ENCODE measurements at places on chromosomes 2 and 18. TPM values are rescaled to one million over a fixed set of nuclear protein-coding genes. Genes with fewer than 3 reads are reported as not detected.
A peak's percentile ranks its signal among the peaks of the same experiment; 100 is the strongest.

DNA sequence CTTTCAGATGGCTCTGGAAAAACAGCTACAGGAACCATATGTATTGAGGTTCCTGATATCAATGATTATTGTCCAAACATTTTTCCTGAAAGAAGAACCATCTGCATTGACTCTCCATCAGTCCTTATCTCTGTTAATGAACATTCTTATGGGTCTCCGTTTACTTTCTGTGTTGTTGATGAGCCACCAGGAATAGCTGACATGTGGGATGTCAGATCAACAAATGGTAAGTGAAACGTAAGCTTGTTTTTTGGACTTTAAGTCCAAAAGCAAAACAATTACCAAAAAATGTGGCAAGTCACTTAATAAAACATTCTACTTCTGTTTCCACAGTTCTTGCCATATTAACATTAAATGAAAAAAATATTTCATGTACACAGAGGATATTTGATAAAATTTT, 26.8 kb downstream of the DSG4 start:
- no peak overlapping the region for H3K4me3 ChIP-seq
- H3K36me3 ChIP-seq, result no peaks in the 10 kb centered on the region
- H3K27ac ChIP-seq, result no peak overlapping the region
- H3K4me1 ChIP-seq, result no peaks in the 10 kb centered on the region
- no peak for DNase-seq

- no peak for DNase-seq
- H3K4me1 ChIP-seq, result no peaks in the 10 kb centered on the region
- H3K4me3 ChIP-seq, result no peak overlapping the region
- no peaks in the 10 kb centered on the region for H3K36me3 ChIP-seq
- peaks cover 4% of the 10 kb centered on the region for H3K27me3 ChIP-seq
Measured at GRCh38 chr18:3493501-3494244, 43.7 kb downstream of the TGIF1 start.

GRCh38 chr2:15595936-15596335, 4.3 kb downstream of the DDX1 start:
- no peak overlapping the region for H3K4me3 ChIP-seq
- peaks cover 28% of the 10 kb centered on the region for H3K4me1 ChIP-seq
- DNase-seq, result no peak
- H3K27me3 ChIP-seq, result no peaks in the 10 kb centered on the region
- peaks cover 64% of the 10 kb centered on the region for H3K36me3 ChIP-seq
- H3K27ac ChIP-seq, result no peak overlapping the region

- H3K27me3 ChIP-seq, result no peaks in the 10 kb centered on the region
- H3K4me1 ChIP-seq, result peaks cover 12% of the 10 kb centered on the region
- no peak overlapping the region for H3K4me3 ChIP-seq
Measured at GRCh38 chr2:15641530-15641982, 49.9 kb downstream of the DDX1 start.

- no peak overlapping the region for H3K27ac ChIP-seq
- no peaks in the 10 kb centered on the region for H3K27me3 ChIP-seq
- H3K36me3 ChIP-seq, result no peaks in the 10 kb centered on the region
- H3K4me3 ChIP-seq, result no peak overlapping the region
- no peak for DNase-seq
Measured at GRCh38 chr2:21265752-21266151, 142.0 kb downstream of the TDRD15 start.

DNA sequence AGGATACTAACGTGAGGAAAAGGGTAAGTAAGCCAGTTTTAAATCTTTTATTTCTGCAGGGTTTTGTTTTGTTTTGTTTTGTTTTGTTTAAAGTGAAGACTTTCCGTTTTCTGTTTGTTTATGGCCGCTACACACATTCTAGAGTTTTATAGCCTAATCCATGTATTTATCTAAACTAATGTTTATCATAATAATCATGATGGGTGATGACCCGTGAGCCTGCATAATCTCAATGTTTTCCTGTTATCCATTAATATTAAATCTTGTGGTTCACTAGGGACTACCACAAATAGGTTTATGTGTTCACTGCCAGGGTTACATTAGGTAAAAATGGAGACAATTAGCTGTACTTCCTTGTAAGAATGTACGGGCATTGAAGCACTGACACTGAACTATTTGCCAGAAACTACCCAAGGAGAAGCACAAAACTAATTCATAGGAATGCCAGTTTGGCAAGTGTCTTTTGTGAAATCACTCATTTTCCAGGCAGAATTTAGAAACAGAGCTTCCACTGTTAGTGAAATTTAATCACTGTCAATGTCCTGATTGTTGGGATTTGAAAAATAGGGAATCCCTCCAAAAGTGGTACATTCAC, 574.8 kb downstream of the LRP1B start:
- H3K36me3 ChIP-seq, result no peaks in the 10 kb centered on the region
- H3K4me1 ChIP-seq, result no peaks in the 10 kb centered on the region
- no peak overlapping the region for H3K4me3 ChIP-seq
- H3K27ac ChIP-seq, result no peak overlapping the region
- DNase-seq, result no peak

DNA sequence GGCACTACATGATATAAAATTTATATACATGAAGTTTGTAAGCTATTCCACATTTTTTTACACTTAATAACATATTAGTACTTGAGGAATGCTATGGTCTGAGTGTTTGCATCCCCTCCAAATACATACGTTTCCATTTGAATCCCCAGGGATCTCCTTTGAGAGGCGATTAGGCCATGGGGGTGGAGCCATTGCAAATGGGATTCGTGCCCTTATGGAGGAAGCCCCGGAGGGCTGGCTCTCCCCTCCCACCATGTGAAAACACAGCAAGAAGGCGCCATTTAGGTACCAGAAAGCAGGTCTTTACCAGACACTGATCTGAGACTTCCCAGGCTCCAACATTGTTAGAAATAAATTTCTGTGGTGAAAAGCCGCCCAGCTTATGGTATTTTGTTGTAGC, 20.8 kb upstream of the MBP start:
- no peaks in the 10 kb centered on the region for H3K27me3 ChIP-seq
- H3K4me3 ChIP-seq, result no peak overlapping the region
- no peak for DNase-seq
- H3K4me1 ChIP-seq, result no peaks in the 10 kb centered on the region
- H3K36me3 ChIP-seq, result no peaks in the 10 kb centered on the region

DNA sequence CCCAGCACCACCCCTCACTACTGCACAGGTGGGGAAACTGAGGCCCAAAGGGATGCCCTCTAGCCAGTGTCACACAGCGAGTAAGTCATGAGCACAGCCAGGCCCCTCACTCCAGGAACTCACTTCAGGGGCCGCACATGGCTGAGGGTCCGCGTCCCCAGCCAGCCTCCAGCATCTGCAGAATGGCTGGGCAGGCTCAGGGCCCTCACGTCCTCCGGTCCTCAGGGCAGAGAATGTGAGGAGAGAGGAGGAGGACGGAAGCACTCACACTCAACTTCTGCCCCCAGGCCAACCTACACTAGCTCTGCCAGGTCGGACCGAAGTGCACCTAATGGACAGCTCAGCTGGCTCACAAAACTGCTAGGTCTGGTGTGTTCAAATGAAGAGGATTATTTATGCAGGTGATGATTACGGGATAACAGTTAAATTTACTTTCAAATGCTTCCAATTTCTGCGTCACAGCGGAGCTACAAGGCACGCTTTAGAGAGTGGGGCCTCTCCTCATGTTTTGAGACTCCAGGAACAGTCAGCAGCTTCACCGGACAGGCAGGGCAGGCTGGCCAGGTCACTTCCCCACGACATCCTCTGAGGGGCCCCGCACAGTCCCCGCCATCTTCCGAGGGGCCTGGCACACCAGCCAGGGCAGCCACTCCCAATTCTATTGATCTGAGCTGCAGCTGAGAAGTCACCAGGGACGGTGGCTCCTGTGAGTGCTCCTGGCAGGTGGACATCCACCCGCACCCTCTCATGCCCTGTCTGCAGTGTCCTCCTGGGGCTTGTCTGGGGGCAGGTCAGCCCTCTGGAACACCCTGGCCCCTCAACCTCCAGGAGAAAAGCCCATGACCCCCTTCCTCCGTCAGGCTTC, 26.5 kb downstream of the KIF1A start:
- no peaks in the 10 kb centered on the region for H3K4me1 ChIP-seq
- DNase-seq, result no peak
- H3K36me3 ChIP-seq, result no peaks in the 10 kb centered on the region
- peaks cover 52% of the 10 kb centered on the region for H3K27me3 ChIP-seq
- no peak overlapping the region for H3K27ac ChIP-seq
- H3K4me3 ChIP-seq, result no peak overlapping the region

DNA sequence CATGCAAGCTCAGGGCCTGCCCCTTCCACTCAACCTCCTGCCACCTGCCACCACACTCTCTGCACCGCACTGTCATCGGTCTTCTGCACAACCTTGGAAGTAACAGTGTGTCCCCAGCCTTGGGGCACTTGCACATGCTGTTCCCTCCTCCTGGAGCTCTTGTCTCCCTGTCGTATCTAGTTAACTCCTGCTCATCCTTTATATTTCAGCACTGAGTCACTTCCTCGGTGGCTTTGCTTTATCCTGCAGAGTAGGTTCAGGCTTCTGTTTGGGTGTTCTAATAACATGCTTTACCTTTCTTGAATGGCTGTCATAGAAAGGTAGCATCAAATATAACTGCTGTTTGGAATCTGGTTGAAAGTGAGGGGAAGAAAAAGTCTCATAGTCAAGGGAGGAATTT, 25.3 kb downstream of the PAX8 start:
- no peaks in the 10 kb centered on the region for H3K27me3 ChIP-seq
- H3K4me3 ChIP-seq, result no peak overlapping the region
- DNase-seq, result no peak
- no peaks in the 10 kb centered on the region for H3K36me3 ChIP-seq
- peaks cover 12% of the 10 kb centered on the region for H3K4me1 ChIP-seq

DNA sequence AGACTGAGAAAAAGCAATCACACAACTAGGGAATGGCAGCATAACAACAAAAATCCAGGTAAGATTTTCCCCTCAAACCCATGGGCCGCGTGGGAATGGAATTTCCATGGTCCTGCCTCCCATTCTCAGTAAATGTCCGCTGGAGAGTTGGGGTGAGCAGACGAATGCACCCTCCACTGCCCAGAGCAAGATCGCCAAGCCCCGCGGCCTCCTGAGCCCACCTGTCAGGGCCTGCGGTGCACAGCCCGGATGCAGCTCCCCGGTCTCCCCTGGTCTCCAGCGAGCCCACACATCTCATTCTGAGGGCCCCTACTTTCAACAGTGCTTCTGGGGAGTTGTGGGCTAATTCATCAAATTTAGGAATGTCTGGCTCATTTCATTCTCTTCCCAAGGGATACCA, 327.4 kb upstream of the HS6ST1 start:
- H3K4me3 ChIP-seq, result no peak overlapping the region
- H3K27me3 ChIP-seq, result no peaks in the 10 kb centered on the region
- no peak overlapping the region for H3K27ac ChIP-seq
- DNase-seq, result no peak

DNA sequence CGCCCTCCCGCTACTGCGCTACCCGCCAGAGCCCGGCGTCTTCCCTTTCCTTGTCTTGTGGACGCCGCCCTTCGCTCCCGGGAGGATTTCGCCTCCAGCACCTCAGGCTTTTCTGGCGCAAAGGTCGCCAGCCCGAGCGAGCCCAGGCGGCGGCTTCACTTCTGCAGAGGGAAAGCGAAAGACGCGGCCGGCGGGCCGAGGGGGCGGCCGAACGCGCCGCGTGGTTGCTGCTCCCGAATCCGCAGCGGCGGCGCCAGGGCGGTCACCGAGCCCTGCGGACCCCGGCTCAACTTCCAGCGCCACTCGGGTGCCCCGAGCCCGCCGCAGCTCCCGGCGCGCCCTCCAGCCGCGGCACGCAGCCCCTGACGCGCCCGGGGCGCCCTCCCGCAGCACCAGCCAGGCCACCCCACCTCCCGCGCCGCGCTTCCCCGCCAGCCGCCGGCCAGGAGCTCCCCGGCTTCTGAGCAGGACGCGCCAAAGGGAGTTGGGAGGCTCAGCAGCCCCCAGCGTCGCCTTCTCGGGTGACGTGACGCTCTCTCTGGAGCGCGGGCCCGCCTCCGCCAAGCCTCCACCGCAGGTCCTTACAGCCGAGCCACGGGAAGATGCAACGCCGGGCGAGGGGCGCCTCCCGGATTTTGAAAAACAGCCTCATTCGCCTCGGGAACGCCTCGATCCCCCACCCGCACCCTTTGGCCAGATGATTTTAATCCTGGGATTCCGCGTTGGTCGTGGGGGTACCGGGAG, 84.9 kb upstream of the EPB41L3 start:
- peaks cover 36% of the 10 kb centered on the region for H3K4me1 ChIP-seq
- peak; percentile 81 for DNase-seq
- peak overlapping the region; percentile 59 for H3K4me3 ChIP-seq

- DNase-seq, result no peak
- H3K36me3 ChIP-seq, result no peaks in the 10 kb centered on the region
- peaks cover 23% of the 10 kb centered on the region for H3K27me3 ChIP-seq
Measured at GRCh38 chr18:57057890-57058289, 89.0 kb upstream of the BOD1L2 start.

GRCh38 chr2:178917555-178917954, 110.3 kb upstream of the TTN start:
- H3K4me1 ChIP-seq, result peaks cover 4% of the 10 kb centered on the region
- H3K4me3 ChIP-seq, result no peak overlapping the region

GRCh38 chr18:12401881-12402280, 5.8 kb upstream of the PRELID3A start:
- H3K4me1 ChIP-seq, result peaks cover 5% of the 10 kb centered on the region
- no peak overlapping the region for H3K4me3 ChIP-seq
- H3K36me3 ChIP-seq, result no peaks in the 10 kb centered on the region
- H3K27me3 ChIP-seq, result peaks cover 36% of the 10 kb centered on the region
- H3K27ac ChIP-seq, result no peak overlapping the region
- no peak for DNase-seq

GRCh38 chr2:64914735-64915509, 74.3 kb upstream of the SLC1A4 start:
- H3K4me1 ChIP-seq, result peaks cover 8% of the 10 kb centered on the region
- no peaks in the 10 kb centered on the region for H3K27me3 ChIP-seq
- no peak overlapping the region for H3K27ac ChIP-seq
- H3K36me3 ChIP-seq, result no peaks in the 10 kb centered on the region
- DNase-seq, result no peak

- peak; percentile 79 for DNase-seq
- H3K36me3 ChIP-seq, result no peaks in the 10 kb centered on the region
- peak overlapping the region; percentile 39 for H3K27ac ChIP-seq
- peaks cover 9% of the 10 kb centered on the region for H3K27me3 ChIP-seq
Measured at GRCh38 chr2:290090-290722, 2.3 kb upstream of the ALKAL2 start.

GRCh38 chr2:200484934-200485333, 24.9 kb downstream of the KCTD18 start:
- no peaks in the 10 kb centered on the region for H3K27me3 ChIP-seq
- DNase-seq, result no peak
- H3K27ac ChIP-seq, result no peak overlapping the region
- H3K36me3 ChIP-seq, result peaks cover 6% of the 10 kb centered on the region

GRCh38 chr2:197450465-197450864, 2.9 kb upstream of the COQ10B start:
- H3K4me1 ChIP-seq, result peaks cover 12% of the 10 kb centered on the region
- no peak overlapping the region for H3K27ac ChIP-seq
- no peaks in the 10 kb centered on the region for H3K27me3 ChIP-seq
- no peak overlapping the region for H3K4me3 ChIP-seq
- no peaks in the 10 kb centered on the region for H3K36me3 ChIP-seq

- H3K36me3 ChIP-seq, result no peaks in the 10 kb centered on the region
- H3K27me3 ChIP-seq, result no peaks in the 10 kb centered on the region
- no peak for DNase-seq
- H3K4me3 ChIP-seq, result no peak overlapping the region
- H3K27ac ChIP-seq, result no peak overlapping the region
Measured at GRCh38 chr2:171167352-171167997, 6.8 kb upstream of the TLK1 start.

The TXNDC2 gene
- not detected for total RNA-seq

The HOXD4 gene
- 9.6 TPM for total RNA-seq

The GALNT5 gene
- 2.3 TPM for total RNA-seq

The DUSP2 gene
- total RNA-seq, result 8.1 TPM

The TUBA4B gene
- total RNA-seq, result not detected

The ANKRD30B gene
- not detected for total RNA-seq

The CERKL gene
- total RNA-seq, result not detected
